Dermis microvascular lymphatic vessel endothelial cell (primary cell): ENCODE measurements at places on chromosomes 2 and 18. TPM values are rescaled to one million over a fixed set of nuclear protein-coding genes. Genes with fewer than 3 reads are reported as not detected.

Gene MFSD6
- total RNA-seq: 6.3 and 6.7 TPM in 2 replicates

Gene LRATD1
- 3.6 and 7.2 TPM in 2 replicates for total RNA-seq

Gene SH3RF3
- total RNA-seq: 4.5 and 8.9 TPM in 2 replicates

Gene CIDEA
- total RNA-seq: 1.3 TPM in 1 of 2 replicates, not detected in the other

Gene CNTNAP5
- not detected in 2 replicates for total RNA-seq

Gene UGT1A4
- not detected in 2 replicates for total RNA-seq

Gene NDC80
- 6.8 and 20.8 TPM in 2 replicates for total RNA-seq

Gene ANKRD29
- 1.3 and 2.0 TPM in 2 replicates for total RNA-seq

Gene NT5C1B
- not detected in 2 replicates for total RNA-seq

Gene TTN
- total RNA-seq: 0.76 and 1.7 TPM in 2 replicates

Gene COMMD1
- 30.5 and 31.8 TPM in 2 replicates for total RNA-seq

Gene GAD1
- 0.13 and 0.26 TPM in 2 replicates for total RNA-seq

Gene SRD5A2
- not detected in 2 replicates for total RNA-seq

DNA sequence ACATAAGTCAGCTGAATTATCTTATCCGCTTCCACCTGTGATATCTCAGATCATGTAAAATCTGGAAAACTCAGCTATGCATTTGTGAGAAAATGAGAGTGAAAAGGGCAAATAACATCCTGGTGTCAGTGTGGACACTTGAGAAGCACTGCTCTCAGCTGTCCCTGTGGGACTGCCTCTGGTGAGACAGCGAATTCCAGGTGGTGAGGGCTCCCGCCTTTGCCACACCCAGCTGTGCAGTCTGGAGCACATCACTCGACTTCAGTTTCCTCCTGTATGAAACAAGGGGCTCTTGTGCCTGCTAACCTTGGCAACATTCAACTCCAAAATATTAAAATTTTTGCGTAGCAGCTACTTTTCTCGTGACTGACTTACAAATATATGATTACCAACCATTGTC is 194.9 kb upstream of the BOD1L2 start:
- DNase-seq: no peak

DNA sequence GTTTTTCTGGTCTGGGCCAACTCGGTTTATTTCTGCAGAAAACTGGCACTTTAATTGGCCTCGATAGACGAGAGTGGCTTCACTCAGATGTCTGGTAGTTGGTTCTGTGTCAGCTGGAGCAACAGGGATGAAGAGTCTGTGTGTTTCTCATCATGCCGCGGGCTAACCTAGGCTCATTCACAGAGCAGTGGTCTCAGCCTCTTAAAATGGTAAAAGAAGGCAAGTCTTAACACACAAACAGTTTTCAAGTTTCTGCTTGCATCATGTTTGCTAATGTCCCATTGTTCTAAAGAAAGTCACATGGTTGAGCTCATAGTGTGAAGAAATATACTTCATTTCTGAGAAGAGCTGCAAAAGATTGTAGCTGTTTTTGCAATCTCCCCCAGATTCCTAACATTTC is 37.5 kb upstream of the ANXA4 start:
- DNase-seq: no peak

DNA sequence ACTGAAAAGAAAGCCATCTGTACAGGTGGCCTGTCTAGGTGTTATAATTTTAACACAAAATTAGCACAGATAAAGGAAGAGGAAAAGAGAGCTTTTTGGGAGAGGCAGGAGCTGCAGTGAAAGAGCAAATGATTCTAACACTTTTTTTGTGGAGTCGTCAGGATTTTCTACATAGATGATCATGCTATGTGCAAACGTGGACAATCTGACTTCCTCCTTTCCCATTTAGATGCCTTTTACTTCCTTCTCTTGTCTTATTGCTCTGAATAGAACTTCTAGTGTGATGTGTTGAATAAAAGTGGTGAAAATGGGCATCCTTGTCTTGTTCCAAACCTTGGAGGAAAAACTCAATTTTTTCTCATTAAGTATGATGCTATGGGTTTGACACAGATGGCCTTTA is 334.5 kb downstream of the NBAS start:
- DNase-seq: no peak

DNA sequence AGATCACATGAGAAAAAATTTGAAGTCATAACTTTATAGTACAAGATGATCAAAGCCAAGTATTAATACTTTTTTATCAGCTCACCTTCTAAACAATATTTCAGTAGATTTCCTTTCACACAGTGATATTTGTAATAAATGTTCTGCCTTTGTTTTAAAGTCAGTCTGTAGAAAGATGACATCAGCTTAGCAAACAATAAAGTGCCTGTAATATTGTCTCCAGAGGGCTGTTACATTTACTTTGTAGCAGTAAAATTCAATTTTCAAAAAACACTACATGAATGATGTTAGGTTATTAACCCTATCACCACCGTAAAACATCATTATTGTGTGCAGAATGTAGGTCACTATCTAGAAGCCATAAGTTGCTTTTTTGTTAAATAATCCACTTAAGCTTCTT is 49.6 kb downstream of the ZEB2 start:
- DNase-seq: no peak

- no peak for DNase-seq
Observed at GRCh38 chr2:122447237-122447636, 691.8 kb downstream of the TSN start.

GRCh38 chr18:55576001-55576400 is 12.0 kb downstream of the TCF4 start:
- DNase-seq: no peak

- DNase-seq: peak; percentile 67
Observed at GRCh38 chr2:217166241-217166850, 306.5 kb upstream of the TNP1 start.

DNA sequence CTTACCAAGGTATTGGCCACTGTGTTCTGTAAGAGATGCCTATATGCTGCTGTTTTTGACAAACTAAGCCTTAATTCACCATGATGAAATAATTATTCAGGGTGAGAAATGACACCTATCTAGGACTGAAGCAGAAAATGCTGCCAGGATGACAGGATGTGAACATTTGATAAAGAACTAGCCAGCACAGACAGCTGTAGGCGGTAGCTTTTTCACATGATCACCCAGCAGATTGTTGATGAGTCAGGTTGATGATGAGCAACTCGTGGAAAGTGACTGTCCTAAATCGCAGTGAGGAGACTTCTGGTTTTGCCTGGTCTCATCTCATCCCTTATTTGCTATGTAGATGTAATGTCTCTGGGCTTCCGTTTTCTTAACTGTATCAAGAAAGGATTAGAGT is 144.1 kb downstream of the PRPF40A start:
- peak; percentile 63 for DNase-seq

DNA sequence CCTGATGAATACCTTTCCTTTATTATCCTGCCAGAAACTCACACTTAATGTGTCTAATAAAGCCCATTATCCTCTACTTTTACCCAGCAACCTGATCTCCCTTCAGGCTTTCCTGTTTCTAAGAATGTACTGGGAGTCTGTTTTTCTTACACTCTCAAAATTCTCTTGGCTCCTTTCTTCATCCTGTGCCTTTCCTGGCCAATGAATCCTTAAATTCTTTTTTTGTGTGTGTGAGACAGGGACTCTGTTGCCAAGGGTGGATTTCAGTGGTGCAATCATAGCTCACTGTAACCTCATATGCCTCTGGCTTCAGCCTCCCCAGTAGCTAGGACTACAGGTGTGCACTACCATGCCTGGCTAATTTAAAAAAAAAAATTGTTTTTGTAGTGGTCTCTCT is 72.7 kb downstream of the MAP2 start:
- DNase-seq: no peak

DNA sequence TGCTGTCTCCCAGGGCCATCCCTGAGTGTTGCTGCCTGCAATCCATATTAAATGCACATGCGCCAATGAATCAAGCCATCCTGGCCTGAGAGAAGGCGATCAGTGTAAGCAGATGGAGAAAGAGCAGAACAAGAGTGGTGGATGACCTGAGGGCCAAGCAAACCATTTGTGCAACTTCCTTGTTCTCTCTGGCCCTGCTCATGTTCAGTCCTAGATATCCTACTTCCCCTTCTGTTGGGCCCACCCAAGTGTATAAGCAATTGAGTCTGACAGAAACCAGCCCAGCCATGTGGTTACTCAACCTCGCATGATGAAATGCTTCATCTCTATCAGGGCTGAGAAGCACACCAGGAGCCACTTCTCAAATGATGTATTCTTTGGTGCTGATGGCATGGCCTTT is 383.1 kb upstream of the ID2 start:
- DNase-seq: no peak

DNA sequence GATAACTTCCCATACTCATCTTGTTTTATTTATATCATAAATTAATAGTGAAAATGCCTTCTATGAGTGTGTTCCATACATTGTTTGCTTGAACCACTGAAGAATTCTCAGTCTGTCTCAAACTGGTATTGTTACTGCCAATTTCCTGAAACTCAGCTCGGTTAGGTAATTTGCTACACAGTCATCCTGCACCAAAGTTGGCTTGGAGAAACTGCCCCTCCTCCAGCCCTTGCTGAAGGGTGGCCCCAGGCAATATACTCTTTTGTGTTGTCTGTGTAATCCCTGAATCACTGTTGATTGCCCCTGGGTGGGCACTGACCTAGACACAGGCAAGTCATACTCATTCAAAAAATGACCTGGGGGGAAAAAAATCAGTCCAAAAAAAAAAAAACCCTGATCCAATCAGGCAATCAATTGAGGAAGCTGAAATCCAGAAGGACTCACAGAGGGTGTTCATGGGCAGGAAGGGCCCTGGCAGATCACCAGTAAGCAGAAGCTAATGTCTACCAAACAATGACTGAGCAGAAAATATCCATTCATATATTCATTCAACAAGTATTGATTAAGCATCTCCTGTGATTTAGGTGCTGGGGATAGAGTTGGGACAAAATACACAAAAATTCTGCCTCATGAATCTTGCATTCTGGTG is 3.8 kb upstream of the SESTD1 start:
- peak; percentile 62 for DNase-seq

DNA sequence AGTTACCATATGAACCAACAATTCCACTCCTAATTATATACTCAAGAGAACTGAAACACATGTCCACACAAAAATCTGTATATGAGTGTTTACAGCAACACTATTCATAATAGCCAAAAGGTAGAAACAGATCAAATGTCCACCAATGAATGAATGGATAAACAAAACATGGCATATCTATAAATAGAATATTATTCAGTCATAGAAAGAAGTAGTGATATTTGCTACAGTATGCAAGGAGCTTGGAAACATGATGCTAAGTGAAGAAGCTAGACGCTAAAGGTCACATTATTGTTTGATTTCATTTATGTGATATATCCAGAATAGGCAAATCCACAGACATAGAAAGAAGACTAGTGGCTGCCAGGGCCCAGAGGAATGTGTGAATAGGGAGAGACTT is 92.0 kb downstream of the RTTN start:
- no peak for DNase-seq

DNA sequence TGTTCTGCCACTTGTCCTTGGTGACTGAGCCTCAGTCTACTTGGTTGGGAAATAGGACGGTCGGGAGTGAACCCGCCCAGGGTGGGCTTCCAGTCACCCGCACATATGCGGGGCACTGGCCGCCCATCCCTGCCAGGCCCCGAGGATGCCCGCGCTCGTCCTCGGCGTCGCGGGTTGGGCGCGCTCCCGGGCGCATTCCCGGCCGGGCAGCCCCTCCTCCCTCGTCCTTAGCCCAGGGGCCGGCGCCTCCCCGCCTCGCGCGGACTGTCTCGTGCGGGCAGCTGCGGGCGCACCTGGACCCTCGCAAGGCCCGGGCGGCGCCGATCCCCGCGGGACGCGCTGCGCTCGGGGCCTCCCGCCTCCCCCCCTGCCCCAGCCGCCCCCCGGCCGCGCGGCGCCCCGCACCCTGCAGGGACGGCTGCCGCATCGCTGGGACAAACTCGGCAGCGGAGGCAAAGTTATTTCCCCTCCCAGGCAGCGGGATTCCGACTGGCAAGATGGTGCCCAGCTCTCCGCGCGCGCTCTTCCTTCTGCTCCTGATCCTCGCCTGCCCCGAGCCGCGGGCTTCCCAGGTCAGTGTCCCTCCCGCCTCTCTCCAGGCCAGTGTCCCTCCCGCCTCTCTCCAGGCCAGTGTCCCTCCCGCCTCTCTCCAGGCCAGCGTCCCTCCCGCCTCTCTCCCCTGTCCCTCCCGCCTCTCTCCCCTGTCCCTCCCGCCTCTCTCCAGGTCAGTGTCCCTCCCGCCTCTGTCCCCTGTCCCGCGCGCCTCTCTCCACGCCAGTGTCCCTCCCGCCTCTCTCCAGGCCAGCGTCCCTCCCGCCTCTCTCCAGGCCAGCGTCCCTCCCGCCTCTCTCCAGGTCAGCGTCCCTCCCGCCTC is at the start of gene FBLN7:
Gene FBLN7, plus strand, starts transcription at position 227 of the 874 bp plus-strand sequence. Its CDS starts 271 bp downstream, at position 498.
- DNase-seq: peak; percentile 29

DNA sequence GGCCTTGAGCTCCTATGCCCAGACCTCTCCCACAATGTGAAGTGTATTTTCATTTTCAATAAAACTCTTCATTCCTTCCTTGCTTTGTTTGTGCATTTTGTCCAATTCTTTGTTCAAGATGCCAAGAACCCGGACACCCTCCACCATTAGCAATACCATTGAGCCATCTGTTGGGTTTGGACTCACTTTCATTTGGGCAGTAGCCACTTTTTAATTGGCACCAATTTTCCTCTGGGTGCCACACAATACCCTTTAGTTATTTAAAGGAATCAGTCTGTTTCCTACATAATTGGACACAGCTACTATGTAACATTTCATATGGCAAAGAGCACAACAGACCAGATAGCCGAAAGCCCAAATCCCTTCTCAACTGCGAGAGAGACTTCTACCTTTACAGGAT is 22.5 kb upstream of the SLC35G4 start:
- no peak for DNase-seq

DNA sequence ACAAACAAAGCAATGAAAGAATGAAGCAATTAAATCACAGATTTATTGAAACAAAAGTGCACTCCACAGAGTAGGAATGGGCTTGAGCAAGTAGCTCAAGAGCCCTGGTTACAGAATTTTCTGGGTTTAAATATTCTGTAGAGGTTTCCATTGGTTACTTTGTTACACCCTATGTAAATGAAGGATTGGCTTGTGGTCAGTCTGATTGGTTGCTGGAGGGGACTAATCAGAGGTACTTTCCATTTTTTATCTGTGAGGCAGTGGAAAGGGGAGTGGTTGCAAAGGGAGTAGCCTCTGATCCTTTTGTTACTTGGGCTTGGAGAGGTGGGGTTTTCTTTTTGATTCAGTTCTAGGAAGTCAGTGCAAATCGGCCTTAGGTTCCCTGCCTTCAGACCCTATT is 253.3 kb downstream of the ARL6IP6 start:
- DNase-seq: no peak

DNA sequence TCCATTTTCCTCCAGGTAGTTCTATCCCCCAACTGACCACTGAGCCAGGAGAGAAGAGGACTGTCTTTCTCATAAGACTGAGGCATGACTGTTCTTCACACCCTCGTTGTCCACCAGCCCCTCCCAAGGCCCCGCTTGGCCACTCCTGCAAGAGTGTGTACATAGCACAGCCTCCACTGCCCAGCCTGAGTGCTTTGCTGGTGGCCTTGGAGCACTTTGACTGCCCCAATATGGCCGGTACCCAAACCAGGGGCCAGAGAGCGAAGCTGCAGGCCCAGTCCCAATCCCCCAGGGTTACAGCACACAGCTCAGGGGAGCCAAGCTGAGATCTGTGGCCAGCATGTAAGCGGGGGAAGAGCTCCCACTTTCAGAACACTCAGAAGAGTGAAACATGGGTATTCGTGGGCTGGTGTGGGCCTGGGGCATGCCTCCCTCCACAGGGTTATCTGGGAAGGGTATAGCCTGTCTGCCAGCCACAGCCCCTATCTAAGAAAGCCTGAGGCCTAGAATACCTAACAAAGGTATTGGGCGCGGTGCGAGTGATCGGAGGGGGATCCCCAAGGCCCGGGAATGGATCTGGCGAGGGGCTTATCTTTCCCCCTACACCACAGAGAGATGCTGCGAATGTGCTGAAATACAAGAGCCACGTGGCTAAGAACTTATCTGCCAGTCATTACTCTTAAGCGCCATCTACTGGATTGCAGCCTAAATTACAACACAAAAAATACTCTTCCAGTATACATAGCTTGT is 163.8 kb downstream of the WDPCP start:
- DNase-seq: peak; percentile 24
